ENCODE measurements at places on chromosomes 4 and X. TPM values are rescaled to one million over a fixed set of nuclear protein-coding genes. Genes with fewer than 3 reads are reported as not detected.

CT47B1 gene
- not detected for total RNA-seq

MAGEE2 gene
- total RNA-seq = 0.27 TPM

MEPE gene
- not detected for total RNA-seq

- DNase-seq = no peak
Observed at GRCh38 chr4:59044286-59044900, 1934.2 kb upstream of the IGFBP7 start.

DNA sequence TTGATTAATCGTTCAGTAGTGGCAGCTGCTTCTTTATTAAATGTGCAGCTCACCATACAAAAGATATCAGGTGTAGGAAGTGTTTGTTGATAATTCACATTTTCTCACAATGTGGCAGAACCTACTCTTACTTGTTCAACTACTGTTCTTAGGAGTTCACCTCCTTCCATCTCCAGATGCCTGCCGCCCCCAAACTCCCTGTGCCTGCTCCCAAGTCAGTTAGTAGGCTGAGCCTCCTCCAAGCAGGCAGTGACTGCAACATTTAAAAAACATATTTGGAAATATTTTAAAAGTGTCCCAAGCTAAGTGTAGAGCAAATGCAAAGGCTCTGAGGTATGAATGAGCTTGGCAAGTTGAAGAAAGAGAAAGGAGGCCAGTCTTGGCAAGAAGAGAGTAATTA, 100.2 kb downstream of the AFF2 start:
- DNase-seq = no peak

MAEA gene
- total RNA-seq = 30.5 TPM

DNA sequence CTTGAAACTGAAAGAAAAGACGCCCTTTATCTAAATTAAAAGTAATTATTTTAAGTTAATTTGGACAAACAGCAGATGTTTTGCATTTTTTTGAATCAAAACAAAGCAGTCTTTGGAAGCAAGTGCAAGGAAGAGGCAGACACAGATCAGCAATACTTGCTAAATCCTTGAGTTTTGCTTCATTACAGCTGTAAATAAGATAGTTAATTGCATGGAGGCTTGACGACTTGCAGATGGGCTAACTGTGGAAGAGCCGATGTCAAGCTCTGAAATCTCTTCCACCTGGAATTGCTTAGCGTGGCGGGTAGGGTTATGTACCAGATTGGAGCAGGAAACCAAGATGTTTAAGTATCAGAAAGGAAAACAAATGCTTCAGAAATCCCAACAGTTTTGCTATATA, 148.8 kb downstream of the POLA1 start:
- peak; percentile 24 for DNase-seq

DNA sequence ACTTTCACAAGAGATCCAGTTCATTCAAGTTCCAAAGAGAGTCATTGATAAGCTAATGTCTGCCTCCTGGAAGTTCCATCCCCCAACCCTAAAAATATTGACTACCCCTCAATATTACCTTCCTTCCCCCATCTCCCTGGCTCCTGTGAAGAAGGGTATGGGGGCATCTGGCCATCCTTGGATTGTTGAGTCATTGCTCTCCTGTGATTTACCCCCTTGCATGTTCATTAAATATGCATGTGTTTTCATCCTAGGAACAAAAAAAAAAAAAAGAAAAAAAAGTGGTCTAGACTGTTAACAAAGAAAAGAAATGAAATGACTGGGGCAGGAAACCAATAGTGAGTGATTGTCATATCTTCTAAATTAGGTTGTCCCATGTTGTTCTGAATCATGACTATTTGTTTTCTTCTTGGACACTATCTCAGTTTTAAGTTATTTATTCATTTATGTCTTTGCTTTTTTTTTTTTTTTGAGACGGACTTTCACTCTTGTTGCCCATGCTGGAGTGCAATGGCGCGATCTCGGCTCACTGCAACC, 51.9 kb upstream of the HUWE1 start:
- DNase-seq = no peak

CRMP1 gene
- total RNA-seq = 6.9 TPM

GRCh38 chr4:85268961-85269360, 206.0 kb upstream of the ARHGAP24 start:
- DNase-seq = no peak

DNA sequence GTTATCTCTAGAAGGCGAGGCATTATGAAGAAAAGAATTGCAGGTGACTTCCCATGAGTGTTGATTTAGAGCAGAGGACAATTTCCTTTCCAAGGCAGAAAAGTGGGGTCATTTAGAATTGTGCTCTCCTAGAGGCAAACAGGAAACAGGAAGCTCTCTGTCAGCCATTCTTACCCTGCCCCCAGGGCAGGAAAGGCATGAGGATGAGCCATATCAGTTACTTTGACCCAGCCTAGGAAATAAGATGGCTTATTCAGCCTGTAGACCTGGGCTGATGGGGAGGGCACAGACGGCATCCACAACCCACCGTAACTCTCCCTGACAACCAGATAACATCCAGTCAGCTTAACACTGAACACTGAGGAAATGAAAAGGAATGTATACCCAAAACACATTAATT, 88.8 kb upstream of the KDR start:
- DNase-seq = peak; percentile 19
